CD4-positive, alpha-beta T cell treated with Interleukin-15 for 1 hour (primary cell): ENCODE measurements at places on chromosomes 5 and 9.

DNA sequence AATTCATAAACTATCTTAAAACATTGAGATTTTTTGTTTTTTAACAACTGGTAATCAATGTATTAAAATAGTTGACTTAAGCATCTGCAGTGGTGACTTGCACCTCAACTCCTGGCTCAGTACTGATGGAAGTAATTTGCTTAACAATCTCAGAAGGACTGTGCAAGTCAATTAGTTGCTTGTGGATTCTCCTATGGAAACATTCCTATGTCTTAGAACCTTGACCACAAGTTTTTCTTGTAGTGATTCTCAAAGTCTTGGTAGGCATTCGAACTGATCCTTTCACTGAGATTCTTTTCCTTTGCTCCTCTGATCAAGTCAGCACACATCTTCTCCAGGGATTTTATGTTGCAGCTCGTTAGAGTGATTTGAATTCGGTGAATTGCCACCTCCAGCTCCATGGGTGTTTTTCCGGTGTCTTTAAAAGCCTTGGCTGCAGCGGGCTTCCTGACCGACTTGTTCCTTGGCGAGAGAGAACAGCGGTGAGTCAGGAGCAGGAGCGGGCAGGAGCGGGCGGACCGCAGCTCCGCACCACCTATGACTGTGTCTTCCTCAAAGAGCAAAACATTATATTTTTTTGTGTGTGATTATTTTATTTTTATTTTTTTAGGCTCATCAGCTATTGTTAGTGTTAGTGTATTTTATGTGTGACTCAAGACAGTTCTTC, 21.1 kb downstream of the HMGXB3 start:
- no peak for DNase-seq

DNA sequence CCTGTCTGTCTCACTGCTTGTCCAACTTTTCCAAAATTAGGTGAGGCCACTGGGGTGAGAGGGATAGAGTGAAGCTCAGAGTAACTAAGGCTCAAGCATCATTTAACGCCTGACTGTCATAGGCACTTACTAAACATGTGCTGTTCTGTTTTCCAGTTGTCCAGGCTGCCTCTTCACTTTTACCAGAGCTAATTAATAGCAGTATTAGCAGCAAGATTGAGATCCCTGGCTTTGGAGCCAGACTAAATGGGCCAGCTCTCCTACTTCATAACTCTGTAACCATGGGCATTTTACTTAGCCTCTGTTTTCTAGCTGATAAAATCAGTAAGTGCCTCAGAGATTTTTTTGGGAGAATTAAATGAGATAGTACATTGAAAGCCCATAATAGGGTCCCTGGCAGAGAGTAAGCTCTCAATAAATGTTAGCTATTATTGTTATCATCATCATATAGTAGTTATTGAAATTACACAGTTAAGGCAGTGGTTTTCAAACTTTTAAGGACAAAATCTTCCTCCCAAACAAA, 146.2 kb upstream of the LHFPL2 start:
- no peak for DNase-seq

DNA sequence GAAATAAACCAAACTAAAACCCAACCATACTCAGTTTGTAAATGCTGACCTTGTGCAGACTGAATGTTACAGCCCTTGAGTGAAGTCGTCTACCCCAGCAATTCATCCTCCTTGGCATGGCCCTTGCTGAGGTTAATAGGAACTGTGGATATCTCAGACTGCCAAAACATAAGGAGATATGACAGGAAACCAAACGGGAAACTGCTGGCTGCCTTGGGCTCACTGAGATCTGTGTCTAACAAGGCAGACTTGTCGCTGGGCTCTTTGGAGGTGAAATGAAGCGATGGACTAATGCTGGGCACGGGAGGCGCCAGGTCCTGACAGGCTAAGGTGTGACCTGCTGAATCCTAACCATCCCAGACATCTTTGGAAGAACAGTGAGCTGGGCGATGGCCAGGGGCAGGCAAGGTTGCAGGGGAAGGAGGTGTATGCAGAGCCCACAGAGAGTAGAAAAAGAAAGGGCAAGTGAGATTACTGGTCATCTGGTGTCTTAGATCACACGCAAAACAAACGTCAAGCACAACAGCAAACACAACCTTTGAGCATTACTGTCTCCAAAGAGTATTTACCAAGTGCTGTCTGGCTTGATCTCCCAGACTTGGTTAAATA, 44.6 kb upstream of the ALDH1A1 start:
- DNase-seq, result no peak

DNA sequence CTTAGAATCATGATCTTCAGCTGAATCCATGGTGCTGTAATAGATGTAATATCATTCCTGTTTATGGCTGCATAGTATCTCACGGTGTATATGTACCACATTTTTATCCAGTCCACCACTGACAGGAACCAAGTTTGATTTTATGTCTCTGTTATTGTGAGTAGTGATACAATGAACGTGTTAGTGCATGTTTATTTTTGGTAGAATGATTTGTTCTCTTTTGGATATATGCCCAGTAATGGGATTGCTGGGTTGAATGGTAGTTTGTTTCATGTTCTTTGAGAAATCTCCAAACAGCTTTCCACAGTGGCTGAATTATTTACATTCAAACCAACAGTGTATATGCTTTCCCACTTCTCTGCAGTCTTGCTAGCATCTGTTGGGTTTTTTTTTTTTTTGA, 175.1 kb upstream of the CDH10 start:
- DNase-seq, result no peak
